ENCODE measurements at places on chromosomes 1 and 21.
A peak's percentile ranks its signal among the peaks of the same experiment; 100 is the strongest.

DNA sequence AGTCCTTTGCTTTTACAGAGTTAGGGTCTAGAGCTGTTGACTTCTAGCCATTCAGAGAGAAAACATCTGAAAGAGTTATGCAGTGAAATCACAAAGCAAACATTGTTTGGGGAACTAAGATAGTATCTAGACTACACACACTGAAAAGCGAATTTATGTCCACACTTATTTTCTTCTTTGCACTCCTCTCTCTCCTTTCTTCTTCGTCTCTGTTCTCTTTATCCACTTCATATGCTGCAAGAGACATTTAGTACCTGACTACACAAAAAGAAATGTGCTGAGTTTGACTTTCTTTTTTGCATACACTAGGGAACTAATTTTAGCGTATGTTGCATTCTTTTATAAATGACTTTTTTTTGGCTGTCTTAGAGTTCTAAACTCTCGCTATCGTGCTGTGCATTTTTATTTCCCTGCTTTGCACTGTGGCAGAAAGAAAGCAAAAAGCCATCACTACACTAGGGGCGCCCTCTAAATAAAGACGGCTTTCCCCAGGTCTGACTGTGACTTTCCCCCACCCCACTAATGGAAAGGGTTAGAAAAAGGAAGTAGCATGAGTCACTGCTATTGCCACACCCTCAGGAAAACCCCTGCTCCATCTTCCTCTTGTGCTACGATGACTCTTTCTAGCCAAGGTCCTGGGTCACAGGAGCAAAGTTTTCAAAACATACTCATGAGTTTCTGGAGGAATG is 65.7 kb downstream of the MAP3K7CL start:
- DNase-seq: peak; percentile 86

- DNase-seq: no peak
Measured at GRCh38 chr1:111778066-111778465, 22.4 kb downstream of the DDX20 start.

- DNase-seq: peak; percentile 35
Measured at GRCh38 chr21:32172106-32172505, 106.7 kb downstream of the MIS18A start.

DNA sequence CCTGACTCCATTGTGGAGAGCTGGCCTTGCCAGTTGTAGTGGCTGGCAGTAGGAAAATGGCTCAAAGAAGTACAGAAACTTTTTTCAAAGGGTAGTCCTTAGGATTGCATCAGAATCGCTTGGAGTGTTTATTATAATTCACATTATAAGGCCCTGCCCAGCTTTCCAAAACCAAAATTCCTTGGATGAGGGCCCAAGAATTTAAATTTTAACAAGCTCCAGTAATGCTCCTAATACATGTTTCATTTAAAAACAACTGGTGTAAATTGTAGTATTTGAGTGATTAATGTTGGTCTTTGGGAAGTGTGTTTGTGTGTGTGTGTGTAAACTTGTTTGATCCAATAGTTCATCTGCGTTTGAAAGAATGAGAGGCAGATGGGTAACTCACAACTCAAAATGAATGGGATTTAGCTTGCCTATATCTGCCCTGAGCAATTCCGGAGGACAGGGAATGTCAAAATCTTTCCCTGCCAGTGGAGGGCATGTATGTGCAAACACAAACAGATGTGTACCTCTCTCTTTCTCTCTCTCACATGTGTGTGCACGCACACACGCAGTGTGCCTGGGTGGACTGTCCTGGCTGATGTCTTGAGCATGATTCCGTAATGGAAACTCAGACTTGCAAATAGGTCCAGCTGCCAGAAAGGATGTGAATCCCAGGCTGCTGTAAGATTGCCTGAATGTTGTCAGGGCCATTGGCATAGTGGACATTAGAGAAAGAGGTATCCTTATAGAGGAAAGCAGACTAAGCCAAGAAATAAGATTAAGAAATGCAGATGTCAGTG is 293.1 kb downstream of the LMX1A start:
- peak; percentile 54 for DNase-seq

DNA sequence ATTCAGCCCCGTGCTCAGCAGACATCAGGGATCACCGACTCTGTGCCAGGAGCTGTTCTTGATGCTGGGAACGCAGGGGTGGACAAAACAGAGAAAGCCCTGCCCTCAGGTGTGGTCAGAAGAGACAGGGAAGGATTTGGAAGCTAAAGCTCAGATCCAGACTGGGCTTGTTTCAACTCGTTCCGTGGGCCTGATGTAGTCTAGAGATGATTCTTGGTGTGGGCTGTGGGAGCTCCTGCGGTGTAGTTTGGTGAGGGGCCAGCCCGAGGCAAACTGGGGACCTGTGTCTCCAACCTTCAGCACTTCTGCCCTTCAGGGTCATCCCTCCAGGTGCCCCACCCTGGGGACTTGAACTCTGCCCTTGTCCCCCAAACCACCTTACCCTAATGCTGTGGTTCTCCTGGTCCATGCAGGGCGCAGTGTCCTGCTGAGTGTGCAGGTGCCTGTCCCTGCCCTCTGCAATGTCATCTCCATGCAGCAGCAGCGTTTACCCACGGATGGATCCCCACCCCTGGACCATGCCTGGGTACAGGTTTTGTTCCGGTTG is 17.3 kb upstream of the ABCG1 start:
- no peak for DNase-seq

DNA sequence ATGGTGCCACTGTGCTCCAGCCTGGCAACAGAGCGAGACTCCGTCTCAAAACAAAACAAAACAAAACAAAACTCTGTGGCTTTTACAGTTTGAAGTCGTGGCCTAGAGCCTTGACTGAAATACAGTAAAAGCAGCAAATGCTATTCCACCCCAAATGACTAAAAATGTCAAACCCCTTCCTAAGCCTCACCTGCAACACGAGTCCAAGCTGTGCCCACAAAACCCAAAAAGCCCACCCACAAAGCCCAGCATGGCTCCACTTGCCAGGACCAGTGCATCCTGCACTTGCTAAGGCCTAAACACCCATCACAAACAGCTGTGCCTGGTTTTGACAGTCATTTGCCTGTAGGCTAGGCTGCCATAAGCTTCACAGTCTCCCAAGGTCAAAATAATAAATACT is 21.3 kb downstream of the VAV3 start:
- DNase-seq: no peak

DNA sequence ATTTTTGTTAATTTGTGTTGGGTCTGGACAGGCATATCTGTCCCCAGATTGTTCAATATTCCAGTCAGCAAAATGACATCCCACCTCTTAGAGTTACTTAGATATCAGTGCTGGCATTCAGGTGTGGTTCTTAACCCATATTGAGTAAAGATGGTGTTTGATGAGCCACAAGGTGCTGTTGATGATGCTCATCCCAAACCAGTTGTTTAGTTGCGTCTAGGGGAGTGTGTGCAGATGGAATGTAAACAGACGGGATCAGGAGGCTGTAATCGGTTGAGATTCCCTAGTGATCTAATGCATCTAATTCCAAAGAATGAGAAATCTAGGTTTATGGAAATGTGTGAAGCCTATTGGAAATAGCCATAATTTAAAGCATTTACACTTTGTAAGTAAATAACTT is 1.1 kb downstream of the HOOK1 start:
- DNase-seq: no peak

GRCh38 chr1:163410073-163410999 is 88.6 kb downstream of the NUF2 start:
- DNase-seq: peak; percentile 57

All from fibroblast of skin of scalp (primary cell).